Trophoblast cell (in vitro differentiated cells and primary cell): ENCODE measurements at places on chromosomes 2 and 18.

GRCh38 chr2:196459539-196459938, 180.0 kb upstream of the CCDC150 start:
- no peak for DNase-seq

GRCh38 chr2:19886261-19886660, 15.5 kb downstream of the TTC32 start:
- no peak for DNase-seq

- DNase-seq = no peak
Observed at GRCh38 chr2:155747531-155747930, 585.0 kb downstream of the NR4A2 start.

DNA sequence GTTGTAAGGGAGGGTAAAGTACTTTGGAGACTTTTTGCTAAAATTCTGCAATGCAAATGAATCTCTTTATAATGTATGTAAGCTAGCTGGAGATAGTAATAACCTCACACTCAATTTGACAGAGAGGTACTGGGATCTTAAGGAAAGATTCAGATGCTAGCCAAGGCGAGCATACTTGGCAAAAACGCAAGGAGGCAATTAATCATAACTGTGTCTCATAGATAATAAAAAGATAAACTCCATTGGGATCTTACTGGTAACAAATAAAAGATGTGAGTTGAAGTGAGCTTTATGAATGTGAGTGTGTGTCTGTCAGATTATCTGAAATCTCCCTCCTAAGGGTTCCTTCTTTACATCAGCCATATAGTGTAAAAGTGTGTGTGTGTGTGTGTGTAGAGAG, 533.0 kb downstream of the TMX3 start:
- DNase-seq = no peak

- DNase-seq = peak; percentile 37
Observed at GRCh38 chr18:77702686-77703085, 453.0 kb downstream of the GALR1 start.

- peak; percentile 91 for DNase-seq
Observed at GRCh38 chr2:33069894-33070651, 123.3 kb downstream of the LTBP1 start.

- DNase-seq = no peak
Observed at GRCh38 chr18:8301427-8302172, 307.6 kb upstream of the RAB12 start.

DNA sequence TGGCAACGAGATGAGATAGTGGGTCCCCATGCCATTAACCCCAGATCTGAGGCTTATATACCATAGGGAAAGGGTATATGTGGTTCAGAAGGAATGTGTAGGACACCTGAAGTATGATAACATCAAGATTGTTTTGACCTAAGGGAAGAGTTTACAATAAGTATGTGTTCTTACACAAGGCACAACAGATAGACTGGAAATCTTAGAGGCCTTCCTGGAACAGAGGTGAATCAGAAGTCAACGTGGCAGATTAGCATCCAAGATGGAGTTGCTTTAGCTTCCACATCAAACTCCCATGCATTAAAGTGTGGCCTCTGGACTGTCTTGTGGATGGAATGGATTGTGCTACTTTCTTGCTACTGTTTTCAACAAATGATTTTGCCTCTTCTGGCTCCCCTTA, 116.6 kb upstream of the NT5C1B start:
- peak; percentile 71 for DNase-seq

GRCh38 chr2:211103989-211104388, 547.6 kb downstream of the CPS1 start:
- DNase-seq = no peak

- no peak for DNase-seq
Observed at GRCh38 chr18:32219431-32220018, 29.7 kb downstream of the MEP1B start.

GRCh38 chr2:237065071-237065377, 20.7 kb upstream of the COPS8 start:
- no peak for DNase-seq

DNA sequence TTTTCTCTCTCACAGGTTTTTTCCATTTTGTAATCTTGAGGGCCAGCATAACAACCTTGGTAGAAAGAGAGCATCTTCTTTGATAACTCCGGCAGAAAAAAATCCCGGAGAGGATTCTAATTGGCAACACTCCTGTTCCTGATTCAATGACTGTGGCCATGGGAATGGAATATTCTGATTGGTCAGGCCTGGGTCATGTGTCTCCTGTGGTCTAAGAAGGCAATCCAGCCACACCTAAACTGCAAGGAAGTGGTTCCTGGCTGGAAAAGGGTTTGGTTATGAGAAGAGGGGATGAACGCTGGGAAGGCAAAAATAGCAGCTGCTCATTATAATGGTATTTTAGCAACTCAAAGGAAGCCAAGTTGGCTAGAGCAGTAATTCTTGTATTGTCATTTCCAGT, 24.8 kb upstream of the ZNF638 start:
- DNase-seq = no peak

DNA sequence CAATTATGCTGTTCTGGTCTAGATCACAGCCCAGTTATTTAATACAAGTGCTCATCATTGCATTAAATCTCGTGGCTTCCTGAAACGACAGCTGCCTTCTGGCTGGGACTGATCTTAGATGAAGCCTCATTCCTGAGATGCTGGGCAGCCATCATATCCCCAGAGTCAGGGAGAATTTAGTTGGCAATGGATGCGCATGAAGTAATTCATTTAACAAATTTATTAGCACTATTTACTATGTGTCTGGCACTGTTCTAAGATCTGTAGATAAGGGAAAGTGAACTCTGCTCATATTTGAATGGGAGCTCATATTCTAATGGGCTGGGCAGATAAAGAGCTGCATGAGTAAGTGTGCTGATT, 244.7 kb downstream of the KCNS3 start:
- no peak for DNase-seq

GRCh38 chr2:40098786-40099470, 319.9 kb upstream of the THUMPD2 start:
- no peak for DNase-seq

GRCh38 chr2:227788561-227789018, 25.1 kb upstream of the CCL20 start:
- DNase-seq = peak; percentile 69

- DNase-seq = no peak
Observed at GRCh38 chr2:160973991-160974390, 186.2 kb upstream of the TANK start.

GRCh38 chr2:149082079-149082478, 43.6 kb downstream of the LYPD6B start:
- DNase-seq = no peak

- DNase-seq = peak; percentile 48
Observed at GRCh38 chr2:205903549-205904129, 182.3 kb downstream of the INO80D start.

DNA sequence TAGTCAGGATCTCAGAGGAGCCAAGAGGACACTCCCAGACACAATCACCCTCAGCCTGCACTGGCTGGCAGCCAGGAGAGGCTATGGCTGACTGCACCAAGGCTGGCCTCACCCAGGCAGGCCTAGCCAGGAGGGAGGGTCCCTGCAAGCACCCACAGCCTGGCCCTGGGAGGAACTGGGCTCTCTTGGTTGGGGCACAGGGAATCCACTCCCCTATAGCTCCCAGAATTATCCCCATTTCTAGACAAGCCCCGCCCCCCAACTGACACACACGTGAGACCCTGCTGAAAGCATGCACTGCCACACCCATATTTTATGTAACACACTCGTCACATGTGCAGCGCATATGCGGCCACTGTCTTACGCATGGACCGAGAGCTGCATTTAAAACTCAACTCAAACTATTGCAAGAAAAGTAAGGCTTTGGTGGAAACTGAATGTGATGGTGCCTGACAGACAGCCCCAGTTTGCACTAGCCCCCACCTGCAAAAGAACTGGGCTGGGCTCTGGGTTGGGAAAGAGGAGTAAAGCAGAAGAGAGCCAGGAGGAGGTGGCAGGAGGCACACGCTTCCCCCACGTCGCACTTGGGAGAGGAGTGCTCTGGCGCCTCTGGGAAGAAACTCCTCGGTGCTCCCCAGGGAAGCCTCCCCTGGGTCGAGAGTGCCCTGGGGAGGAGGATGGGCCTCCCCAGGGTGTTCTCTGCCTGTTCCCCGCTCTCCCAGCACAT, 28.9 kb upstream of the ARHGEF4 start:
- no peak for DNase-seq

DNA sequence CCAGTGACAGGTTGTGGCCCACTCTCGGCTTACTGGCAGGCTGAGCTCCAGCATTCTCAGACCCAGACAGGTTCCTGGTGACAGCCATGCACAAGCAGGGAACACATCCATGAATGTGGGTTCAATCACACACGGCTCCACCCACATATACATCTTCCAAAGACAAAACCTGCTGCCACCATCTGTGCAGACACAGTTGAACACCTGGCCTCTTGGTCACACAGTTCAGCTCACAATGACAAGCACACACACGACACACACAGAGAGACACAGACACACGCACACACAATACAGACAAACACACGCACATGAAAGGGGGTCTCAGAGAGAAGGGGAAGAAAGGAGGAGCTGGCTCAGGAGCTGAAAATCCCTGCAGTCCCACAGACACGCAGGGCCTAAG, 32.1 kb upstream of the PTMA start:
- no peak for DNase-seq

DNA sequence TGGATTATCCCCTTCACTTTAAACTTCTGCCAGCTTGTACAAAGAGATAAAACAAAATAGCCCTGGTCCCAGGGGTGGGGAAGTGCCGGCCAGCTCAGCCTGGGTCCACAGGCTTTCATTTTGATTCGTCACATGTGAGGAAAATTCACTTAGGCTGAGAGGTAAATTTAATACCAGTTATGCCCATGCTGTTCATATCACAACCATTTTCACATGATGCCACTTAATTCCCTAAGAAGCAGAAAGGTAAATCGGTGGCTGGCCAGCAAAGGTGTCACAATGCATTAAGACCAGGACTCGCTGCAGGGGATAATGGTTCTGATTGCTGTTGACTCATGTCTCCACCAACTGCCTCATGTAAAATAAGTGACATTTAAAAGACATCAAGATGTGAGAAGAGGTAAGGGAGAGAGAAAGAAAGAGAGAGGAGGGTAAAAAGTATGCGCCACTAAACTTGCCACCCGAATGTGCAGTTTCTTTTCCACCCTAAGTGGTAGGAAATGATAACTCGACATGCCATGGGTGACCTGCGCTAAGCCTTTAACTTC, 261.0 kb upstream of the SIX3 start:
- DNase-seq = no peak

- no peak for DNase-seq
Observed at GRCh38 chr18:5895299-5895875, at the start of gene TMEM200C. Gene TMEM200C, minus strand, starts transcription at chr18:5895522. Its CDS starts 3,459 bp downstream, at chr18:5892063.

DNA sequence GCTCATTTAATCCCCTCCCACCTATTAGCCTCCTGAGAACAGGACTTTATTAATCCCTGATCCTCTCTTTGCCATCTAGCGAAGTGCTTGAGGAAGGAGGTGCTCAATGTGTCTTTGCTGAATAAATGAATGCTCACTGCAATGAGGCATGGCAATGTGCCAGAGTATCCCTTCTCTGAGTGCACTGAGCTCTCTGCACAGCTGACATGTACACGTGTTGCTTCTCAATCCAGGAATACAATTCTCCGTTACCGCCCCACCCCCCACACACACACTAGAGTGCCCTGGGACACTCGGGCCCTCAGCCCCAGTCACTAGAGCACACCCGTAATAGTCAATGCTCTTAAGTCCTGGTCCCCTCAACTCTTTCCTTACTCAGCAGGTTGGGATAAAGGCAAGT, 41.4 kb downstream of the FAM178B start:
- no peak for DNase-seq

DNA sequence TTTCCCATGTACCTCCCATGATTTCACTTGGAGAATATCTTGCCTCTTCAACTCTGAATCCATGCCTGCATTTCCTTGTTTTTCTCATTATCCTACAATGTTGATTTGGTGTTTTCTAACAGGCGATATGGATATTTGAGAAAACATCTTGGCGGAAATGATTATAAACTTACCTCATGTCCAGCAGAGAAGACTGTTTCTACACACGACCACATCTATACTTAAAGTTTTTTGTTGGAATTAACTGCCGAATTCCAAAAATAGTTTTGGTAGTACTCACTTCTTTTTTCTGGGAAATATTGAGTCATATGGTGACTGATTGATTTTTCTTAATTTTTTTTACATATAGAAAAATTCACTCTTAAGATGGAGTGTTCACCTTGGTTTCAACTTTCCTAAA, 41.4 kb upstream of the TMEFF2 start:
- DNase-seq = peak; percentile 30

DNA sequence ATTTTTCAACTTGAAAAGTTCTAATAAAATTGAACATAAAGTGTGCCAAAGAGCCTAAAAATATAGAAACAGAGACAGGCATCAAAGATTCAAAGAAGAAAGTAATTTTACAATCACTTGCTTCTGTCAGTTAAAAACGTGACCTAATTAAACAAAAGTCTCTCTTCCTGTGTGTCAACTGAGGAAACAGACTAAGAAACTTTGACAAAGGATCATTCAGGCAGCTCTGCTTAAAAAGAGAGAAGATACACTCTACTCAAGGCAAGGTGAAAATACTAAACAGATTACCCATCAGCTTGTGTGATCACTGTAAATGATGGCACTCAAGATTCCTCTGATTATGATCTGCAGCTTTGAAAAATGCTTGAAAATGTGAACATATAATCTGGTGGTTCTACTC, 47.8 kb downstream of the DYM start:
- peak; percentile 53 for DNase-seq

- DNase-seq = peak; percentile 82
Observed at GRCh38 chr18:48030616-48031480, 100.4 kb upstream of the SMAD2 start.

- DNase-seq = no peak
Observed at GRCh38 chr2:149662556-149662955, 75.0 kb upstream of the MMADHC start.

DNA sequence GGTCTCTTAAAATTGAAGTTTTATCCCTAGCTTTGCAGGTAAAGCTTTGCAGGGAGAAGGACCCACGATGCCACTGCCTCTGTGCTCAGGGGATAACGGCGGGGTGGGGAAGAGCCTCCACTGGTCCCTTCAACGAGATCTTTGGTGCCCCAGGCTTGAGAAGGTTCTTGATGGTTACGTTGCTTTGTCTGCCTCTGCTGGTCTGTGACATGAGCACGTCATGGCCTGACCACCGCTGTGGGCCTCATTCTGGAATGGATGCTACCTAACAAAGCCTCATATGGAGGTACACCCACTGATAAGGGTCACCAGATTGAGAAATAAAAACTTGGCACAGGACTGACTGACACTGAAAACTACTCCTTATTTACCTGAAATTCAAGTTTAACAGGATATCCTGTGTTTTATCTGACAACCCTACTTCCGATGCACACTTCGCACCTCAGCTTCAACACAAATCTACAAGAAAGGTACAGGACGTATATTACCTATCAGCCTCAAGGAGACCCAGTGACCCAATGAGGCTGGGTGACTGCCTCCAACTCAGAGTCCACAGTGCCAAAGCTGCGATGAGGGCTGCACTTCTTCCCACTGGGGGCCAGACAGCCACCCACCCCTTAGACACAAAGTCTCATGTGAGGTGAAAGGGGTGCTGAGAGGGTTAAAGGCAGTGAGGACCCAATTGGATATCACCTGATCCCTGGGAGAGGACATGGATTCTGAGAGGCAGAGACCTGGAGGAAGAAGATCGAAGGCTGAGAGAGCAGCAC, 64.9 kb downstream of the EIPR1 start:
- no peak for DNase-seq

- DNase-seq = no peak
Observed at GRCh38 chr2:217090024-217090473, 230.2 kb upstream of the TNP1 start.
